ENCODE measurements at places on chromosomes 3 and 15. TPM values are rescaled to one million over a fixed set of nuclear protein-coding genes. Genes with fewer than 3 reads are reported as not detected.
A peak's percentile ranks its signal among the peaks of the same experiment; 100 is the strongest.

Gene ZBTB11
- 15.1 TPM for total RNA-seq

Gene ZNF445
- 13.4 TPM for total RNA-seq

Gene PROK2
- total RNA-seq: 9.8 TPM

Gene ECT2
- 9.1 TPM for total RNA-seq

Gene CACNA2D2
- total RNA-seq: 0.45 TPM

DNA sequence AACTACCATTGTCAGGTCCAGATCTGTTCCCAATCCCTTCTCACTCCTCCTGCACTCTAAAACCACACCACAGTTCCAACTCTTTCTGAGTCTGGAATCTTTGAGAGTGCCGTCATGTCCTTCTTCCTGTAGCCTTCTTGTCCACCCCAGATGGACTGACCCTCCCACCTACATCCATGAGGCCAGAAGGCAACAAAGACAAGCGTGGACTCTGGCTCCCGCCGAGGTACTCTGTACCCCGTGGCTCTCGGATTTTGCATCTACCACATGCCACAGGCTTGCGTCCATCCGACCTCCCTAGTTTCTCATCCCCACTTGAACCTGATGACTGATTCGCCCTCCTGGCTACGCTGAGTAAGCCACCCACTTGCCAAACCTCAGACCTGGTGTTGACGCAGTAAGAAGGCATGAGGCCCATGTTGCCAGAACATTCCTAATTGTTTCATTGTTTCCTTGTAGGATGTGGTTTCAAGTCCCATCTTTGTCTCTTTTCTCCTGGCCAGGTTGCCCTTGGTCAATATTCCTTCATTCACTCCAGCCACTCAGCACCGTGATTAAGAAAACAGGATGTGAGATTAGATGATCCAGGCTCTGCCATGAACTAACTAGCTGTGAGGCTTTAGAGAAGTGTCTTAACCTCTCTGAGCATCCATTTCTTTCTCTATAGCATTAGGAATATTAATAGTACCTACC lies 1.1 kb upstream of the ZBTB38 start:
- no peak for DNase-seq

- no peak for DNase-seq
These were observed 18.9 kb downstream of the PTPN23 start for GRCh38 chr3:47399531-47400270.

DNA sequence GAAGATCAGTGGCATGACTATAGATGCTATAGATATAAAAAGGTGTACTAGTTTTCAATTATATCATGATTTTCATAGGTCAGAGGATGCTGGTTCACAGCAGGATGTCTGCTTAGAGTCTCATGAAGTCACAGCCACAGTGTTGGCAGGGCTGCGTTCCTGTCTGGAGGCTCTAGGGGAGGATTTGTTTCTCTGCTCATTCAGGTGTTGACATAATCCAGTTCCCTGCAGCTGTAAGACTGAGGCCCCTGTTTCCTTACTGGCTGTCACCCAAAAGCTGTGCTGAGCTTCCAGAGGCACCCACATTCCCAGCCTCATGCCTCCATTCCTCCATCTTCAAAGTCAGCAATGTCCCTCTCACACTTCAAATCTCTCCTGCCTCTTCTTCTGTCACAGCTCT lies 170.7 kb downstream of the OCA2 start:
- DNase-seq: no peak

DNA sequence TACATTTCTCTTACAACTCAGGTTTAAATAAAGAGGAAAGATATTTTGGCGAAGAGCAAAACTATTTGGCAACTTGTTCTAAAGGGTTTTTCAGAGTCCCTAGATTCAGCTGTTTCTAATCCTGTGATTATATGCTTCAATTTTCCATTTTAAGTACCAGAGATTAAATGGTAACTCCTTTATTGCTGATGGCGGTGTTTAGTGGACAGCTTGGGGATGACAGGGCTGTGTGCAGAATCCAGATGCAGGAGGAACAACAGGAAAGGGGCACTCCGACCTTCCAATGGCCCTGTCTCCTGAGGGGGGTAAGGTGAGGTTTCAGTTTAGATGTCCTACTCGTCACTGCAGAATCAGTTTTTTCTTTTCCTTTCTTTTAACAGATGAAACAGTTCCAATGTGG lies 405.0 kb downstream of the PDCD6IP start:
- DNase-seq: no peak

- no peak for DNase-seq
These were observed 103.0 kb downstream of the SUCNR1 start for GRCh38 chr3:151976211-151977050.

- DNase-seq: peak; percentile 64
These were observed 43.5 kb upstream of the SLC6A11 start for GRCh38 chr3:10772271-10773161.

DNA sequence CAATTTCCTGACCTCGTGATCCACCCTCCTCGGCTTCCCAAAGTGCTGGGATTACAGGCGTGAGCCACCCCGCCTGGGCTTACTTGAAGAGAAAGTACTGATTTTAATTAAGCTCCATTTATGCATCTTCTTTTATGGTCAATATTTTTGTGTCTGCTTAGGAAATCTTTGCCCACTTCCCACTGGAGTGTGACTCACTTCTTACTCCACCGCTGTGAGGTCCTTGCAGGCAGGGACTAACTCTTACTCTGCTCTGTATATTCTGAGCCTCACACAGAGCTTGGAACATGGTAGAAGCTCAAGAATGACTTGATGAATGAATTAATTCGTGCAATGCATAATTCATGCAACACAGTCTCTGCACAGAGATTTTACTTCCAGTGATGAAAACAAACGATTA lies 2.9 kb upstream of the TM4SF19 start:
- DNase-seq: no peak

DNA sequence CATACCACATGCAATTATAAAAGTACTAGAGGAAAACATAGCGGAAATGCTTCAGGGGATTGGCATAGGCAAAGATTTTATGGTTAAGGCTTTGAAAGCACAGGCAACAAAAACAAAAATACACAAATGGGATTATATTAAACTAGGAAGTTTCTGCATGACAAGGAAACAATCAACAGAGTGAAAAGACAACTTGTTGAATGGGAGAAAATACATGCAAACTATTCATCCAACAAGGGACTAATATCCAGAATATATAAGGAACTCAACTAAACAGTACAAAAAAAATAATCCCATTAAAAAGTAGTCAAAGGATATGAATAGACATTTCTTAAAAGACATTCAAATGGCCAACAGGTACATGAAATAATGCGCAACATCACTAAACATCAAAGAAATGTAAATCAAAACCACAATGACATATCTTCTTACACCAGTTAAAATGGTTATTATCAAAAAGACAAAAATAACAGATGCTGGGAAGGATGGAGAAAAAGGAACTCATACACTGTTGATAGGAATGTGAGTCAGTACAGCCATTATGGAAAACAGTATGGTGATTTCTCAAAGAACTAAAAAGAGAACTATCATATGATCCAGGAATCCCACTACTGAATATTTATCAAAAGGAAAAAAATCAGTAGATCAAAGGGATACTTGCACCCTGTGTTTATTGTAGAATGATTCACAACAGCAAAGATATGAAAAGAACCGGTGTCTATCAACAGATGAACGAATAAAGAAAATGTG lies 39.1 kb downstream of the COPS2 start:
- DNase-seq: no peak
